ENCODE measurements at places on chromosomes 1 and 21. TPM values are rescaled to one million over a fixed set of nuclear protein-coding genes. Genes with fewer than 3 reads are reported as not detected.

DNA sequence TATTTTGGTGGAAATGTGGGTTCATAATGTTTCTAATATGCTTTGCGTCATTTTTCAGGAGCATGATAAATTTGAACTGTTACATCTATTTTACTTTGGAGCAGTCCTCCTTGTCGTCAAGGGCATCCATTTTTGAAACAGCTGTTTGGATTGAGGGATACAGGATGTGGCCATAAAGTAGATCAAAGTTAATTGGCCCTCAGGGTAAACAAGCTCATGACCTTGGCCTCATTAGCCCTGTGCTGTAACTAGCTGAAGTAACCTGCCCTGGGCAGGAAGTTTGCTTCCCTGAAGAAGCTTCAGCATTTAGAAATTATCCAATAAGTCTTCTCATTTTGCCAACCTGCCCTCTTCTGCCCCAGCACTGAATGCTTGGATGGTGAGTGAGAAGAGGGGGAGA is 24.8 kb upstream of the RGL1 start:
- H3K4me3 ChIP-seq, result no peak overlapping the region
- no peak overlapping the region for H3K27ac ChIP-seq
- no peaks in the 10 kb centered on the region for H3K4me1 ChIP-seq
- H3K36me3 ChIP-seq, result no peaks in the 10 kb centered on the region

DNA sequence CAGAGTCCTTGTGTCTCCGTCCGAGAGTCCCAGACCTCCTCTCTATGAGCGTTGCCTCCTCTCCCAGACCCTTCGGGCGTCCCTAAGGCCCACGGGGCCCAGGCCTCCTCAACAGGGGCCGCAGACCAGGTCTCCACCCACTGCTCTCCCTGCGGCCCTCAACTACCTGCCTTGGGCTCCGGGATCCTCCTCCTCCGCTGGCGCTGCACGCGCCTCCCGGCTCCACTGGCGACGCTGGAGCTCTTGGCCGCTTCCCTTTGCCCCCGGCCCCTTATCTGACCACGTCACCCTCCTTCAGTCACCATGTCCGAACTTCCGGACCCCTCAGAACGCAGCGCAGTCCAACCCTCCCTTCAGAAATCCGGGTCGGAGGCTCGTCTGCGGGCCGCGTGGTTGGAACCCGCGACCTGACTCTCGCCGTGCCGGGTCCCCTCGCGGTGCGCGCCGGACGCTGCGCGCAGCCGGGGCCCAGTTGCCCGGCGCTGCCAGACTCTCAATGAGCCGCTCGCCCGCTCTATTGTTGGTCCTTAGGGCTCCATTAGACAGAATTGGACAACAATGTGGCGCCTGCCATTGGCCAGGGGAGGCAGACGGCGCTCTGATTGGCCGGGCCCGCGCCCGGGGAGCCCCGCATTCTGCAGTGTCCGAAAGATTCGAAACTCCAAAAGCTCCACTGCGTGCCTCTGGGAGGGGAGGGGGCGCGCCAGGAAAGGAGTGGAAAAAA is at the start of gene DMRTA2:
TSS of gene DMRTA2 (minus strand) at position 498 of the 724 bp plus-strand sequence. CDS start 1,907 bp downstream, outside the sequence.
- H3K36me3 ChIP-seq, result no peaks in the 10 kb centered on the region
- H3K4me1 ChIP-seq, result peaks cover 43% of the 10 kb centered on the region
- H3K27me3 ChIP-seq, result peaks cover 98% of the 10 kb centered on the region

DNA sequence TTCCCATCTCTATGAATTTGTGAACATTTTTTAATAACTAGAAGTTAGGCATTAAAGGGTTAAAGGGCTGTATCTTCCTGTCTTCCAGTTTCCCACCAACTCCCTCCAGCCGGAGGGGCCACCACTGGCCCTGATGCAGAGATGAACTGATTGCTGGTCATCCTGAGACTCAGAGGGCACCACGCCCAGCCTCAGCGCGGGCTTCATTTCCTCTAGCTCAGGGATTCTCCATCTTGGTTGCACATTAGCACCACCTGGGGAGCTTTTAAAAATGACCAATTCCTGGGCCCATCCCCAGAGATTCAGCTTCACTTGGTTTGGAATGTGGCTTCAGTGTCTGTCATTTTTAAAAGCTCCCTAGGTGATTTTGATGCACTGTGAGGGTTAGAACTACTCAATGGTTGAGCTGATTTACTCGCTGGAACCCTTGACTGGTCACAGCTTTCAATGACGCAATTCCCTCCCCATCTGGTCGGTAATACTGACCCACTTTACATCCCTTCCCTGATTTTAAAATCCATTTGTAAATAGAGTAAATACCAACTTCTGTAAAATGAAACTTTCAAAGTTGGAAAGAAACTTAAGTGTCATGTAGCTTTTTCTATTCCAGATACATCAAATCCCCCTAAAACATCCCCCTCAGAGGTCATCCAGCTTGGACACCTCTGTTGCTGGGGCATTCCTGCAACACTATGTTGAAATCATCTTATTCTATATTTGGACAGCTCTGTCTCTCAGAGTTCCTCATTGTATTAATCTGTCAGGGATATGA is 5.1 kb downstream of the NAV1 start:
- H3K4me3 ChIP-seq, result no peak overlapping the region
- peaks cover 28% of the 10 kb centered on the region for H3K4me1 ChIP-seq
- H3K36me3 ChIP-seq, result no peaks in the 10 kb centered on the region
- H3K27ac ChIP-seq, result no peak overlapping the region
- DNase-seq, result no peak

DNA sequence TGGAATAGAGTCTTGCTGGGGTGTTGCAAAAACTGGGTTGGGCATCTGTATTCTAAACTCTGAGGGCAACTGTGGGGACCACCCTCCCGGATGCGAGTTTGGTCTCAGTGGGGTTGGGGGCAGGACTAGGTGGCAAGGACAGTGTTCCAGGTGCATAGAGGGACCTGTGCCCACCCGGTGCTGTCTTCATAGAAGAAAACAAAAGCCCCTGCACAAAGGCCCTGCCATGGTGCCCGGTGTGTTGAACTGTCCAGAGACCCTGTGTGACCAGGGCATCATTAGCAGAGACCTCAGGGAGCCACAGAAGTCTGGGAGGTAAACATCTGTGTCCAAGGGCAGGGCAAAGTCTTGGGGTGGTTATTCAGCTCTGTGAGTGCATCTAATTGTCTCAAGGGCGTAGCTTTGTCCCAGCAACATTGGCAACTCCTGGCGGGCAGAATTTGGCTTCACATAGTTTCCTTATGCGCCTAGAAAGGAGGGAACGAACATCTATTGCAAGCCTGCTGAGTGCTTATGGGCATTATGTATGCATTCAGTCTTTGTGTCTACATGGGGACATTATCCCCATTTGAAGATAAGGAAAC is 72.2 kb upstream of the IFFO2 start:
- no peaks in the 10 kb centered on the region for H3K36me3 ChIP-seq
- no peaks in the 10 kb centered on the region for H3K27me3 ChIP-seq
- no peak for DNase-seq
- H3K27ac ChIP-seq, result no peak overlapping the region
- no peaks in the 10 kb centered on the region for H3K4me1 ChIP-seq

DNA sequence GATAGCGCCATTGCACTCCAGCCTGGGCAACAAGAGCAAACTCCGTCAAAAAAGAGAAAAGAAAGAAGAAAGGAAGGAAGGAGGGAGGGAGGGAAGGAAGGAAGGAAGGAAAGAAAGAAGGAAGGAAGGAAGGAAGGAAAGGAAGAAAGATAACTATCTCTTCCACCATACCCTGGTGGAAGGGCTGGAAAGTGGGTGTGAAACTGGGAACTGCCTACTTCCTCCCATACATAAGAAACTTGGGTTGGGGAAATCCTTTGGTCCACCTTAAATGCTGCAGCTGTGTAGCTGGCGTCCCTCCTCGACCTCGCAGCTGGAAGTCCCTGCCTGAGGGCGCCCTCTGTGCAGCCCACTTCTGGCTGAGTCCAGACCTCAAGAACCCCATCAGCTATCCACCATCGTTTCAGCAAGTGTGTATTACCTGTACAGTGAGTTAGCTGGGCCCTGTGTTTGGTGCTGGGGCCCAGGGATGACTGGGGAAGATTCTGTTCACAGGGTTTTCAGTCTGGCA is 4.6 kb upstream of the FAM167B start:
- H3K27ac ChIP-seq, result peak overlapping the region; percentile 1
- peak overlapping the region; percentile 12 for H3K4me3 ChIP-seq
- no peak for DNase-seq
- peaks cover 30% of the 10 kb centered on the region for H3K4me1 ChIP-seq

DNA sequence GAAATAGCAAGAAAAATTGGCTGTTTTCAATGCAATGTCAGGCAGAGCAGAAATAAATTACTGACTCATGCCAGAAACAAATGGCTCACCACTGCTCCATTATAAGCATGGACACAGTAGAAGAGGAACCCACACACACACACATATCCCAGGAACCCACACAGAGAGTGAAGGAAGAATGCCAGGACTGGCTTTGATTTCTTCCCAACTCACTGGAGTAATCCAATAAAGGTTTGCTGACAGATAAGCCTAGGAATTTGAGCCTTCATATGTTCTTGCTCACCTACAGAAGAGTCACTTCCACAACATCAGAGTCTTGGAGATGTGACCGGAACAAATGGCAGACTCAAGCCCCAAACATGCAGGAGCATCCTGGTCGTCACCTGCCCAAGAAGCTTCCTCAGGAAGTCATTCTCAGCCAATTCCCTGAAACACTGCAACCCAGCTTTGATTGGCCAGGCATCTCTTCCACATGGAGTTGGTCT is 2.2 kb downstream of the SH3BP5L start:
- H3K4me1 ChIP-seq, result peaks cover 57% of the 10 kb centered on the region
- peak overlapping the region; percentile 9 for H3K4me3 ChIP-seq
- no peaks in the 10 kb centered on the region for H3K27me3 ChIP-seq
- DNase-seq, result no peak
- H3K36me3 ChIP-seq, result peaks cover 19% of the 10 kb centered on the region

DNA sequence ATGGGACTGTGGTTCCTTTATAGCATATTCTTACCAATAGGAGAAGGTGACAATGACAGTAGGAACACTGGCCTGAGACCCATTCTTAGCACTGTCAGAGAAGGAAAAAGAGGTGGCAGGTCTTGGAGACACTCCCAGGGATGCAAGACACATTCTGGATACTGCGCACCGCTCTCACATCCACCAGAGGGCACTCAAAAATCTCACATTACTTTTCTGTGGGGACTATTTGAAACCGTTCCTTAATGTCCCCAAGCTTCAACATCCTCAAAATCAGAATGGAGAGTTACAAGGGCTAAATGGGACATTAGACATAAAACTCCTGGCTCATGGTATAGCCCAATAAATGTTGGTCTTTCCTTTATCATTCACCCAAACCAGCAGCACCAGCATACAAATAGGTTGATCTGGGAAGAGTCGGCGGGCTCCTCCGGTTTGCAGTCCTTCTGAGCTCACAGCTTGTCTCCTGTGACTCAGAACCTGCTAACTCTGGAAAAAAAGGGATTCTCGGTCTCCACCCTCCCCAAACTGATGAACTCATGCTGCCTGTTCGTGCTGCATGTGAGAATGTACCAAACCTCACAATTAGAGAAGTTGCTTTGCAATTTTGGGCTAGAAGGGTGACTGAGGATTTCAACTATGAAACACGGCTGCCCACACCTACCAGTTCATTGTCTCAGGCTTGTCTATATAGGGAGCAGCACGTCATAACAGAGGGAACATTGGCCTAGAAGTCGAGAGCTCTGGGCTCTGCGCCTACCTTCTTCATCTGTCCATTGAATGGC is 40.2 kb downstream of the IL12RB2 start:
- DNase-seq, result no peak
- H3K27ac ChIP-seq, result no peak overlapping the region
- H3K4me1 ChIP-seq, result no peaks in the 10 kb centered on the region
- H3K27me3 ChIP-seq, result no peaks in the 10 kb centered on the region
- no peak overlapping the region for H3K4me3 ChIP-seq
- no peaks in the 10 kb centered on the region for H3K36me3 ChIP-seq

- no peaks in the 10 kb centered on the region for H3K27me3 ChIP-seq
- peaks cover 52% of the 10 kb centered on the region for H3K4me1 ChIP-seq
- DNase-seq, result no peak
- no peak overlapping the region for H3K4me3 ChIP-seq
- peaks cover 79% of the 10 kb centered on the region for H3K36me3 ChIP-seq
Observed at GRCh38 chr1:166843769-166844596, 4.7 kb downstream of the POGK start.

GRCh38 chr1:32891241-32891570 is 4.9 kb downstream of the HPCA start:
- H3K27me3 ChIP-seq, result peaks cover 52% of the 10 kb centered on the region
- DNase-seq, result peak; percentile 50
- H3K27ac ChIP-seq, result no peak overlapping the region

DNA sequence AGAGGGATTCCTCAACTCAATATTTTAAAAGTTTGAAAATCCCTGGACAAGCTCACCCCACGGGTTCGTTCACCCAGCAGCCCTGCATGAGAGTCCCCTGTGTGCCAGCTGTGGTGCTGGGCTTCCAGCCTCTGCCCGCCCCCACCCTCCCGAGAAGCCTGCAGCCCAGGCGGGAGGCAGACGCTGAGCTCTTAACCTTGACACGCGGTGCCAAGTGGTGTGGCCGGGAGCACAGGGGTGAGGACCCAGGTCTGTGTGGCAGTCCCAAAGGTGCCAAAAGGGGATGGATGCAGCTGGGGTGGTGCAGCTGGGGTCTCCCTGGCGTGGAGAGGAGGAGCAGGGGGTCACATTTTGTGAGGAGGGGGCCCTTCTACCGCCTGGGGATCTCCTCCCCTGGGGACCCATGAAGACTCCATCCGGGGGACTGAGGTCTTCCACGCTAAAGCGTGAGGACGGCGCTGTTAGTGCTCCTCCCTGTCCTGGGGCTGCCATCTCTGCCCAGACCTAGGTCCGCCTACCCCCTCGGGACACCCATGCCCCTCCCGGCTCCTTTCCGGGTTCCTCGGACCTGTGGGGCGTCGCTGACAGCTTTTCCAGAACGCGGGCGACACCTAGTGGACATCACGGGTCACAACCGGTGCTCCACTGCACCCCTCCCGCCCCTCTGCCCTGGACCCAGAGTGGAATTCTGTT is 12.9 kb downstream of the PLA2G2F start:
- H3K27me3 ChIP-seq, result no peaks in the 10 kb centered on the region
- peaks cover 24% of the 10 kb centered on the region for H3K4me1 ChIP-seq
- peak; percentile 89 for DNase-seq
- H3K36me3 ChIP-seq, result no peaks in the 10 kb centered on the region
- peak overlapping the region; percentile 70 for H3K27ac ChIP-seq
- H3K4me3 ChIP-seq, result peak overlapping the region; percentile 29

- DNase-seq, result peak; percentile 80
- no peak overlapping the region for H3K4me3 ChIP-seq
- H3K27ac ChIP-seq, result no peak overlapping the region
- peaks cover 6% of the 10 kb centered on the region for H3K4me1 ChIP-seq
- no peaks in the 10 kb centered on the region for H3K27me3 ChIP-seq
Observed at GRCh38 chr1:24119859-24120756, 8.2 kb upstream of the MYOM3 start.

DNA sequence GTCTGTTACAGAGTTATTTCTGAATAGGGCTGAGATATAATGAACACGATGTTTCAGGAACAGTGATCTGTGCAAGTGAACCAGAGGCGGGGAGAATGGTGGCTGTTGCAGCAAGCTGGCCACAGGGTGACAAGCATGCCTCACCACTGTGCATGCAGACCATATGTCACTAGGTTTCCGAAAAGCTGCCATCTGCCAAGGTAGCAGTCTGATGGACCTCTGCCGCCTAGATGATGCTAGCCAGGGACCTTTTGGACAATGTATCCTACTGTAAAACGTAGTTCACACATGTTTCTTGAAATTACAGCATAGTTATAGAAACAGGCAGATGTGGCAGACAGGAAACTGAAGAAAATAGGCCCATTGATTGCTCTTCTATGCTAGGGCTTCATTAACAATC is 204.2 kb upstream of the RRP15 start:
- no peaks in the 10 kb centered on the region for H3K27me3 ChIP-seq
- H3K36me3 ChIP-seq, result no peaks in the 10 kb centered on the region
- no peak overlapping the region for H3K27ac ChIP-seq
- H3K4me1 ChIP-seq, result no peaks in the 10 kb centered on the region
- DNase-seq, result no peak

Gene KIF2C
- 0.93 TPM for total RNA-seq

Gene MAEL
- total RNA-seq, result not detected

Gene CFAP74
- total RNA-seq, result 0.35 TPM

Gene KCNJ6
- total RNA-seq, result 0.06 TPM

Gene LAMC1
- total RNA-seq, result 120 TPM

Gene LRRC38
- total RNA-seq, result 0.17 TPM

Gene FLG2
- not detected for total RNA-seq

Gene DENND2C
- 2.3 TPM for total RNA-seq

All from upper lobe of right lung (tissue), 1 donor.